ENCODE measurements at places on chromosomes 3 and 15.

GRCh38 chr15:40333922-40334492 is 6.7 kb downstream of the CCDC9B start:
- DNase-seq: peak; percentile 73

DNA sequence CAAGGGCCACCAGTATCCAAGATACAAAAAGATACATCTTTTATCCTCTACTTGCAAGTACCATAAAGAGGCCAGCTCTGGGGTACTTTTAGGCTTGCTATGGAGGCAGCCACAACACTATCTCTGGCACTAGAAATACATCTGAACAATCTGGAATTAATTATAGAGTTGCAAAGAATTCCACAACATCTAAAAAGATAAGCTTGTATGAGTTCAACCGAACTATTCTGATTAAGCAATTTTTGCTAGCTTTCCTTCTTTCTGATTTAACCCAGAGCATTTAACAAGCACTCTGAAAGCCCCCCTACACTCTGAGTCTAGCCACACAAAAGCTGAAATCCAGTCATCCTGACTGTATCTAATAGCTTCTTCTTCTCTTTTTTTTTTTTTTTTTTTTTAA is 95.4 kb downstream of the FRMD5 start:
- DNase-seq: no peak

DNA sequence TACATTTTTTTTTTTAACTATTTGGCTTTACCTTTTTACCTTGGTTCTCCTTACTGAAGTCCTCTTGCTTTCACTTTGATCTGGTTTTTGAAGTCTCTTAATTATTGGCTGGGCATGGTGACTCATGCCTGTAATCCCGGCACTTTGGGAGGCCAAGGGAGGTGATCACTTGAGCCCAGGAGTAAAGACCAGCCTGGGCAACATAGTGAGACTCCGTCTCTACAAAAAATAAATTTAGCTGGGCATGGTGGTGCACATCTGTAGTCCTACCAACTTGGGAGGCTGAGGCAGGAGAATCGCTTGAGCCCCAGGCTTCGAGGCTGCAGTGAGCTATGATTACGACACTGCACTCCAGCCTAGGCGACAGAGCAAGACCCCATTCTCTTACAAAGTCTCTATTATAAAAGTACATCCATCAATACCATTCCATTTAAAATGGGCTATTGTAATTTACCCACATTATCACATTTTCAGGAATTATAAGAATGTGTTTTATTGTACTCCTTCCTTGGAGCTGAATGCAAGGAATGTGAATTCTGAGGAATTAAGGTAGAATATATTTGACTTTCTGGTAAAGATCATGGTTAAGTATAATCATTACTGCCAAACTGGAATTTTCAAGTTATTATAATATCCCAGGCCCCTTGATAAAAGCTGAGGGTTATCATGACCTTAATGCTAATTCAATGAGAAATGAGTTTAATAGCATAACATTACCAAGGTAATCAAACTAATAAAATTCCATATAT is 49.0 kb downstream of the MSL2 start:
- no peak for DNase-seq

- no peak for DNase-seq
These were observed 20.4 kb upstream of the COPG1 start for GRCh38 chr3:129228891-129229585.

GRCh38 chr3:81496407-81497104 is 264.9 kb downstream of the GBE1 start:
- DNase-seq: no peak

Measured in muscle of arm (tissue), 14 donors.